Spinal cord (tissue), 10 donors: ENCODE measurements at places on chromosomes 1 and 21. TPM values are rescaled to one million over a fixed set of nuclear protein-coding genes. Genes with fewer than 3 reads are reported as not detected.
A peak's percentile ranks its signal among the peaks of the same experiment; 100 is the strongest.

DNA sequence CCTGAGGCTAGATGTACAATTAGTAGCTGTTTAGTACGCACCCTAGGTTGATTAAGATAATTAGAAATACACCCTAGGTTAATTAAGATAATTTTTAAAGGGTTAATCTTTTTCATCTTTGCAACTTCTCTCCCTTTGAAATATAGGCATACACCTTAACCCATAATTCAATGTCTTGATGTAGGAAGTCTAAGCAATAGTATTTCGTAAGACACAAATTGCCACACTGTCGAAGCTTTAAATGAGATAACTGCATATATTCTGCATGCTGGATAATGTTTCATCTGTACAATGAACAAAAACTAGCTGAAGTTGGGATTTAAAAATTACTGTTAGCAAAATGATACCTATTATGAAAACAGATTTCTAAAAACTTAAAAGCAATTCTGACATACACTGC lies 122.9 kb downstream of the EVI5 start:
- H3K27me3 ChIP-seq, result no peaks in the 10 kb centered on the region
- no peak overlapping the region for H3K4me3 ChIP-seq
- H3K4me1 ChIP-seq, result no peaks in the 10 kb centered on the region
- H3K36me3 ChIP-seq, result no peaks in the 10 kb centered on the region

The IFI44L gene
- 34.3 TPM for total RNA-seq

DNA sequence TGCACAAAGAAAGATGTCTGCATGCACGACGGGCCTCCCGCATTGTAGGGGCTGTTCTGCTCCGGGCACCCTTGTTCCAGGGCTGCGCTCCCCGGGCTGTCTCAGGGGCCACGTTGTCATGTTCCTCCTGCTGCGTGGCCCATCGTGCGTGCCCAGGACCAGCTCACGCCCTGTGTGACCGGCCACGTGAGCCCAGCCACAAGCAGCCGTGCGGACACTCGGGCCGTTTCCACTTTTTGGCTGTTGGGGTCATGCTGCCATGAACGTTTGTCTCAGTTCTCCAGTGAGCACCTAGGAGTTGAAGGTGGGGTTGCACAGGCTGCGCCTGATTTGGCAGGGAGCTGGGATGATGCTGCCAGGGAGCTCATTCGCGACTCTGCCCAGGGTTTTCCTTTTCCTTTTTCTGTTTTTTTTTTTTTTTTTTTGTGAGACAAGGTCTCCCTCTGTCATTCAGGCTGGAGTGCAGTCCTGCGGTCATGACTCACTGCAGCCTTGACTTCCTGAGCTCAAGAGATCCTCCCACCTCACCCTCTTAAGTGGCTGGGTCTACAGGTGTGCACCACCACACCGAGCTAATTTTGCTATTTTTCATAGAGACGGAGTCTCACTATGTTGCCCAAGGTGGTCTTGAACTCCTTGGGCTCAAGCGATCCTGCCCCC lies 17.4 kb downstream of the PDXK start:
- peaks cover 73% of the 10 kb centered on the region for H3K4me1 ChIP-seq
- H3K27me3 ChIP-seq, result no peaks in the 10 kb centered on the region
- DNase-seq, result no peak
- peaks cover 54% of the 10 kb centered on the region for H3K36me3 ChIP-seq

DNA sequence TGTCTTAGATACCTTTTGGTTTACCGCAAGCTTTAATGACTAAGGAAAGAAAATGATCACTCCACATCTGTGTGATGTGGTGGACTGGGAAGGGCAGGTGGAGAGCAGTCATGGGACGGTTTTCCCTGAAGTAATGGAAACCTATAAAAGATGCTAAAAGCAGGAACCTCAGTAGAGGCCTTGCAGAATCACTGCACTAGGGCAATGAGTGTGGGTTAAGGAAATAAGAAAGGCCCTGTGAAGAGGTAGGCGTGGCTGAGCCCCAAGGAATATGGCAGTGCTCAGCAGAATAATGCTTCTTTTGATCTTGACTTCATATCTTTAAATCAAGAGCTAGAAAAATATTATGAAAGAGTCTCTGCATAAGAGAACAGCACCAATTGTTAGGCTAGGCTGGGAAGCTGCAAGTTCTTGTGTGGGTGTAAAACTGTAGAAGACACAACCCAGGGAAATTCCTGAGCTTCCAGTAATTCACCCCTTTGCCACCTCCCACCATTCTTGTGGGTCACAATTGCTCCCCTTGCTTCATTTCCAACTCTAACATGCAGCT lies 49.9 kb downstream of the CLCA4 start:
- DNase-seq, result no peak
- H3K27ac ChIP-seq, result no peak overlapping the region
- H3K27me3 ChIP-seq, result no peaks in the 10 kb centered on the region

DNA sequence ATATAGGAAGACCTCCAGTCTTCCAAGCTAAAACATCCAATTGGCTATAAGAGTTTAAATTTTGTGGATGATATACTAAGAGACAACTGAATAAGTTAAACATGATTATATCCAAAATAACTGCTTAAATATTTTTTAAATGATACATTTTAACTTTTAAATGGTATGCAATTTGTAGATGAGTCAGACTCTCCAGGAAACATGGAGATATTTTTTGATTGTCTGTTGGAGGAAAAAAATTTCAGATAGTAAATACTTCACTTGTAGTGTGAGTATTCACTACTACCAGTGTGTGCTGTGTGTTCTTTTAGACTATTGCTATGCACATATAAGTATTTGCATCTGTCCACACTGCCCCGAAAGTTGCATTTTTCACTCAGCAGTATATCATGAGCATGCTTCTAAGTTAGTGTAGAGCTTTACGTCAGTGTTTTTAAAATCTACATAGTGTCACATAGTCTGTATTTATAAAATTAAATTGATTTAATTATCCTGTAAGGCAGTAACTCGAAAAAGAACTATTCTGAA lies 91.1 kb downstream of the USP25 start:
- no peaks in the 10 kb centered on the region for H3K36me3 ChIP-seq
- H3K4me3 ChIP-seq, result no peak overlapping the region
- no peak for DNase-seq
- H3K27ac ChIP-seq, result no peak overlapping the region

DNA sequence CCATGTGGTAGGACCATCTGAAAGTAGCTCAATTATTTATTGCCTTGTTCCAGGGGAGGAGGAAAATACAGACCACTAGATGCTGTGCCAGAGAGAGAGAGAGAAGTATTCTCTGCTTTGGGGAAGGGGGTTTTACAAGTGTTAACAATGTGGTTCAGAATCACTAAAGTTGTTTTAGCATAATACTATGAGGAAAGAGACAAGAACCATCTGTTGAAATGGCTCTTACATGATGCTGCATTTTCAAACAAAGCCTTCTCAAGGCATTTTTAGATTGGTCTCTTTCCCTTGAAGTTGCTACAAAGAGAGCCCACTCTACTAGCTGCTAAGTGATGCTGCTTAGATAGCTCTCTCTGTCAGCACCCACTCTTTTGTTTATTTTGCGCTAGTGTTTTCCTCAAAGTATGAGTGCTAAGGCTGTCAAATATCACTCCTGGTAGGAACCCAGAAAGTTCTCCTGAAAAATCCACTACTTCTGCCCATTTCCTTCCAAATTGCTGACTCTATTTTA lies 255.1 kb downstream of the NFIA start:
- no peaks in the 10 kb centered on the region for H3K27me3 ChIP-seq
- H3K27ac ChIP-seq, result peak overlapping the region; percentile 91
- peak; percentile 72 for DNase-seq
- peaks cover 23% of the 10 kb centered on the region for H3K4me1 ChIP-seq

- H3K27me3 ChIP-seq, result no peaks in the 10 kb centered on the region
- no peak overlapping the region for H3K4me3 ChIP-seq
- no peaks in the 10 kb centered on the region for H3K36me3 ChIP-seq
- no peaks in the 10 kb centered on the region for H3K4me1 ChIP-seq
- H3K27ac ChIP-seq, result no peak overlapping the region
- DNase-seq, result no peak
Measured at GRCh38 chr1:171772312-171772711, 9.1 kb upstream of the METTL13 start.

DNA sequence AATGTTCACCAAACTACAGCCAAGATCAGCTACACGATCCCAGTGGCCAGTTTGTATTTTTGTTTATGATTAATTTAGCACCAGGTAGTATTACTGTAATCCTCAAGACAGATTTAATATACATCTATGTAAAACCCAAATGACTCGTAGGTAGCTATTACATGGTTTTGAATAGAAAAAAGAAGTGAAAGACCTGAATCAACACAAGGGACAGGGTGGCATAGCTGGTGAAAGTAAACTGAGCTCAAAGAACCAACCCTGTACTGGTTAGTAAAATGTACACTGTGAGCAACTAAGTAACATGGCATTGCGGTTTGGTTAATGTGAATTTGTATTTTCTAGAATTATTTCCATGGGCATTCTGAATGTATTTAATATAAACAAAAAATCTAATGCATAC lies 8.8 kb downstream of the GPATCH2 start:
- peaks cover 7% of the 10 kb centered on the region for H3K36me3 ChIP-seq
- H3K27me3 ChIP-seq, result no peaks in the 10 kb centered on the region
- no peak overlapping the region for H3K27ac ChIP-seq
- no peaks in the 10 kb centered on the region for H3K4me1 ChIP-seq
- H3K4me3 ChIP-seq, result no peak overlapping the region

DNA sequence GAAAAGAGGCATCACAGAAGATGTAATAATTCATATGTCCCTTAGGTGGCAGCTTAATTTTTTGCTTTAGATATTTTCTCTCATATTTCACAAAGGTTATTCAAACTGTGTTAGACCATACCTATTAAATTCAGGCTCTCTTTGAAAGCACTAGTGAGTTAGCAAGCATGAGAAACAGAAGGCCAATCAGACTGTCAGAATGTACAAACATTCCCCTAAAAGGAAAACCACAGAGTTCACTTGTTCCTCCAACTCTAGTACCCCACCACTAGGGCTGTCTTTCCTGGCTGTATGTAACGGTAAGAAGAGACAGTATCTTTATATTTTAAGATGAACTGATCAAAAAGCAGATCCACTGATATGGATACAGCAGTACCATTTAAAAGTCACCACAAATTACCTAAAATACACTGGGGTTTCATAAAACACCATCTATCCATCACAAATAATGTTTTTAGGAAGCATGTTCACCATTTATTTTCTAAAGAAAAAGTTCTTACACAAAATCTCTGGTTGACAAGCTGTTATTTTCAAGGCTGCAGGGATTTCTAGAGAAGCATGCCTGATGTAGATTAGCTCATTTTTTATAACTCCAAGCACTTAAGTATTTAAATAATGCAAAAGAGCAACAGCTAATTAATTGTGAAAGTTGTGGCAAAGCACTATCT lies 1.8 kb downstream of the ARPC5 start:
- peaks cover 5% of the 10 kb centered on the region for H3K4me1 ChIP-seq
- no peaks in the 10 kb centered on the region for H3K27me3 ChIP-seq
- H3K27ac ChIP-seq, result peak overlapping the region; percentile 61

DNA sequence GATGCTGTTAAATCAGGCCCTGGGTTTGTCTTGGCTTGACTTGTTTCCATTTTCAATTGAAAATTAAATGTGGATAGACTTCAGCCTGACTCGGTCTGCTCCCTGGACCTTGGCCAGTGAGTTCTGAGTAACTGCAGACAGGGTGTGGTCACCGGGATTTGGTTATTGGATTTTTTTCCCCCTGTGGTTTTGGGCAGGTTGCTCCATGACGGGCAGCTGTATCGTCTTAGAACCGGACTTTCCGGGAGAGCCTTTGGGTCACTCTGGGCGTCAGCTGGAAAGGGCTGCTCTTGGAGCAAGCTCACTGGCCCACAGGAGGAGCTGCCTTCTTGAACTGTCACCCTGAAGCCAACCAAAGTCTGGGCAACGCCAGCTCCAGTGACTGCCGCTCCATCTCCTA lies 75.0 kb downstream of the CLIC6 start:
- no peaks in the 10 kb centered on the region for H3K36me3 ChIP-seq
- DNase-seq, result no peak
- peaks cover 4% of the 10 kb centered on the region for H3K4me1 ChIP-seq
- H3K4me3 ChIP-seq, result no peak overlapping the region

The FAAH gene
- total RNA-seq, result 14.3 TPM

The CRYAA gene
- total RNA-seq, result not detected

The ARHGEF19 gene
- total RNA-seq, result 1.6 TPM

DNA sequence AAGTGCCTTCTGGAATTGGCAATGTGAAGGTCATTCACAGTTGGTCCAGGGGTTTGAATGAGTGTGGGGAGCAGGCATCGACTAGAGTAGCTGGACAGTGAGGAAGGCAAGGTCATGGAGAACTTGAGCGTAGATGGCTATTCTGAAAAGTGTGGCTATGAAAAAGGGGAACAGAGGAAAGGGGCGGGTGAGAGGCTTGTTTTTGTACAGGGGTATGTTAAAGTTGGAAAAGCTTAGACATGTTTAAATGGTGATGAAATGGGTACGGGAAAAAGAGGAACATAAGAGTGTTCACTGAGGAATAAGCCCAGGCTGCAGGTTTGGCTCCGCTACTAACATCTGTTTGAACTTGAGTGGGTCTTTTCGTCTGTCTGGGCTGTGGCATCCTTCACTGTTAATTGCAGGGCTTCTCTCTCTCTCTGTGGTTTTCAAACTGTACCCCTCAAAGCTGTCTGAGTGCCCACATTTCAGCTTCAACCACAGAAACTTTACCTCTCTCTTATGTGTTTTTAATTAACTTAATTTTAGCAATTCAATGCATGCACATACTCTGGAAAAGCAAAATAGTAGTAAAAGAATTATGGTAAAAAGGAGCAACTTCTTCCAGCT lies 70.8 kb upstream of the COA6 start:
- H3K27me3 ChIP-seq, result no peaks in the 10 kb centered on the region
- no peak for DNase-seq
- no peak overlapping the region for H3K4me3 ChIP-seq
- no peaks in the 10 kb centered on the region for H3K4me1 ChIP-seq
- no peak overlapping the region for H3K27ac ChIP-seq
